ENCODE measurements at places on chromosomes 5 and 9.
A peak's percentile ranks its signal among the peaks of the same experiment; 100 is the strongest.

GRCh38 chr9:116491219-116491618 is 195.9 kb upstream of the TRIM32 start:
- no peak for DNase-seq

DNA sequence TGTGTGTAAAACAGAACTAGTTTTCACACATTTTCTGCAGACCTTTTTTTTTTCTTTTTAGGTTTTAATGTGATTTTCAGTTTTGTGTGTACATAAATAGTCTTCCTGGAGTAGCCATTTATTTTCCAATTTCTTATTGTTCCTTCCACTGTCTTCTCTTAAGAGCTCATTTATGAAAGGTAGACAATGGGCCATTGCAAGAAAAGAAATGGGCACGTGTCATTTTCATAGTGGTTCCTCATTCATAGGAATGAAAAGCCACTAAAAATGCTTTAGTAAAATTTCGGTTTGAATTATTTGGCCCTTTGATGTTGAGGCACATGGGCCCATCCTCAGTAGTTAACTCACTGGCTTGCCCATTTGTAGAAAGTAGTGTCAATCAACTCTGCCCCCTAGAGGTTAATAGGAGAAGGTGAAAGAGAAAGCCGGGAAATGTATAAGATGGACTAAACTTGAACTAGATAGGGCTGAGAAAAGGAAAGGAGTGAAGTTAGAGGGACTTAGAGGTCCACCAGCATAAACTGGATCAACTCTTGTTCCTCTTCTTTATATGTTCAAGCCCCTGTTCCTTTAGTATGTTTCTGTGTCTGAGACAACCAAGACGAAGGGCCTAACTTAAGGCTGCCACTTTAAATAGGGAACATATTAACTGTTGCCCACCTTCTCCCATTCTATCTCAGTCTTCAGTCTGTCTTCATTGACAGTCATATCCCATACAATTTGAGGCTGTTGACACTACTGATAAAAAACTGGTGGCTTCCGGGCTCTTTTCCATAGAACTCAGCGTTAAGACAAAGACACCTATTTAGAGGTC is 72.6 kb downstream of the SMARCA2 start:
- peak; percentile 37 for DNase-seq

DNA sequence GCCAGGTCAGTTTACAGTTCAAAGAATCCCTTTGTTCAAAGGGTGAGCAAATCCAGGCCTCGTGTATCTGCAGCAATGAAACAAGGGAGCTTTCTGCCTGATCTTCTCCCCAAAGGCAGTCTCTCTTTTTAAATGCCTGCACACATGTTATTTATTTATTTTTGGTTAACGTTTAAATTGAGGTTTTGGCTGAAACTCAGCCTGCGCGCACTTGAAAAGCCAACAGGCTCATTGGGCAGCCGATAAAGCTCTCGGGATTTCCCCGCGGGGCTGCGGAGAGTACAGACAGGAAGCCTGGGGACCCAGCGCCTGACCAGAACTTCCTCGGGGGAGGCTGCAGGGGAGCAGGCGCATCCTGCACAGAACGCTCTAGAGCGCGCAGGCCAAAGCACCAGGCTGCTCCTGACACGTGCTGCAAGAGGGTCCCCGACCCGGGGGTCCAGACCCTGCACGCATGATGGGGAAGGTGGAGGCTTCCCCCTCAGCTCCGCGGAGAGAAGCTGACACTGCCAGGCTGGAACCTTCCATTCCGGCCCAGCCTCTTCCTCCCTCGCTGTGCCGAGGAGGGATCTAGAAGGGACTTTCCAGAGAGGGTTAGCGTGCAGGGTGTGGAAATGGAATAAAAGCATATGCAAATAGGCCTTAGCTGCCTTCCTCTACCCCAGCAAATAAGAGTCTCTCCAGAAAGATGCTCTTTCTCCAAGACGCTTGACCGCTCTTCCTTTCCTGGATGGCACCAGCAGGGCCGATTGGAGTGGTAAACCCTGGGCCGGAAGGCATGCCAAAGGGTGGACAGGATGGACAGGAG is 46.1 kb downstream of the PTTG1 start:
- peak; percentile 91 for DNase-seq

DNA sequence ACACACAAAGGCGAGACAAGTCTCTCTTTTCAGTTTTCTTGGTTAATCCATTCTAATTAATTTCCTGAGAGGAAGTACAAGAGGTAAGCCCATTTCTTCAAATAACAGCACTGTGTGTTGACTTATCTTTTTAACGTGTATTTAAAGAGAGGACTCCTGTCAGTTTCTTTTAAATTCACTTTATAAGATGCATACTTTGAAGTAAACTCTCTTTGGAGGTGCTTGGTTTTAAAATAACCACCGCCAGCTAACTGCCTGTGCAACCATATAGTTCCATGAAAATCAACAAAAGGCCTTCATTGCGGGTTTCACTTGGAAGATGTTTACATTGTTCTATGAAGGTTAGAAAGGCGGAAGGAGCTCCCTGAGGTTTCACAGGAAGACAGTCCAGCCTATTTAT is 13.1 kb upstream of the SERINC5 start:
- no peak for DNase-seq

DNA sequence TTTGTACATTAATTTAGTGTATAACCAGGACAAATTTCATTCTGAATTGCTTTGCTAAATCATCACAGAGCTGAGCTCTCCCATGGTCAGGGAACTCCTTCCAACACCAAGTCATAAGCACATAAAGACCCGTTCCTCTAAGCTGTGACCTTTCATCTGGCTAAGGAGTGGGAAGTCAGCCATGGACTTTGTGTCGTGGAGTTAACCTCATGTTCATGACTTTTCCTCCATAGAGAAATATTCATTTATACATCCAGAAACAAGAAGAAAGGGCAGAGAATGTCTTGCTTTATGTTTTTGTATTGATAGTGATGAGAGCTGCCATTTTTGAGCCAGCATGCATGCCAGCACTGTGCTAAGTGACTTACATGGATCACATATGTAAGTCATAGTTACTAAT is 97.5 kb downstream of the INIP start:
- no peak for DNase-seq

GRCh38 chr5:80941496-80941895 is 18.7 kb upstream of the RASGRF2 start:
- no peak for DNase-seq

Data from activated CD4-positive, alpha-beta memory T cell treated with anti-CD3 and anti-CD28 coated beads for 36 hours (primary cell).